ENCODE measurements at places on chromosomes 12 and 14.
A peak's percentile ranks its signal among the peaks of the same experiment; 100 is the strongest.

DNA sequence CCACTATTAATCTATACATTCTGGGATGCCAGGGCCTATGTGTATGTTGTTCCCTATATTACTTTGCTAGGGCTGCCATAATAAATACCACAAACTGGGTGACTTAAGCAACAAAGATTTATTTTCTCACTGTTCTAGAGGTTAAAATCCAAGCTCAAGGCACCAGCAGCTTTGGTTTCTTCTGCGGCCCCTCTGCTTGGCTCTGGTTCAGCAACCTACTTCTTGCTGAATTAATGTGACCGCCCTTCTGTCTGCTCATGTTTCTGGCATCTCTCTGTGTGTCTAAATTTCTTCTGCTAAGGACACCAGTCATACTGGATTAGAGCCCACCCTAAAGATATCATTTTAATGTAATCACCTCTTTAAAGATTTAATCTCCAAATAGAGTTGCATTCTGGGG, 84.7 kb downstream of the ZNF664 start:
- no peak for DNase-seq

DNA sequence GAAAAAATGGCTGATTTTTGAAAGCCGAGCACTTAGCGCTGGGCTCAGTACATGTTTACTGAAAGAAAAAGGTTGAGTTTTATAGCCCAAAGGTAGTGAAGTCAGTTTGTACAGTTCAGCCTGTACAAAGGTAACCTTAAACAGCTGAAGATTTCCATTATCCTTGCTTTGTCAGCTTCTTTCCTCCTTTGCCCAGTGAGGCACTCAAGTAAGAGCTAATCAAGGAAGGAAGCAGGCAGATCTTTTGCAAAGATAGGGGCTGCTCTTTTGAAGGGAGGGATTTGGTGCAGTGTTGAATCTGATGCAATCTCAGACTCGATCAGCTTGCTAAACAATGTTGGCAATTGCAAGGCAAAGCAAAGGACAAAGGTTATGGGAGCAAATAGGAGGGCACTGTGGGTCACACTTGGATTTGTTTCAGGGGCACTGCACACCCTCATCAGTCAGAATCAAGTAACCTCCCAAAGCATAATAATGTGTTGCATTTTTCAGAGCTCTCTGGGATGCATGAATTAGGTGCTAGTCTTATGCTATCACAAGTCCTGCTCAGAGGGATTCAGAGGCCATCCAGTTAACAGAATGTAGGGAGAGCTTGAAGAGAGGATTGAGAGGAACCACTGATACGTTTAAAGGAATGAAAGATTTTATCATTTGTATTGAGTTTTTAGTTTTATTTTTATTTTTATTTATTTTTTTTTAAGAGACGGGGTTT, 44.4 kb downstream of the ANO6 start:
- DNase-seq, result no peak

DNA sequence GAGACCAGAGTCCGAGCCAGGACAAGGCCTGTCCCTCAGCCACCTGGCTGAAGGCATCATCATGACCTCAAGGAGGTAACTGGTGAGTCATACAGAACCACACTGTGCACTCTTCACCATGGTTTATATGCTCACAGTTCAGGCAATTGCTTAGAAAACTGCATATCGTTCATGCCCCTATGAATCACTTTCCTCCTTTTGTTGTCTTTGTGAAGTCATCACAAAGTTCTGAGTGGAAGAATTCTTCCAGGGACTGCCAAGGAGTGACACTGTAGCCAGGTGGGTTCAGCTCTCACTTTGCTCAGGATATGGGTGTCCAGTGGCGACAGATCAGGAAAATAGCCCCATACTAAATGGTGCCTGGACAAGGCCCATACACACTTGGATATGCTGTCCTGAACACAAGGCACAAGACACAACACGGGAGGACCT, 92.5 kb downstream of the DPF3 start:
- DNase-seq, result no peak

- no peak for DNase-seq
These were observed 507 bp upstream of the CD9 start for GRCh38 chr12:6199531-6200255.

DNA sequence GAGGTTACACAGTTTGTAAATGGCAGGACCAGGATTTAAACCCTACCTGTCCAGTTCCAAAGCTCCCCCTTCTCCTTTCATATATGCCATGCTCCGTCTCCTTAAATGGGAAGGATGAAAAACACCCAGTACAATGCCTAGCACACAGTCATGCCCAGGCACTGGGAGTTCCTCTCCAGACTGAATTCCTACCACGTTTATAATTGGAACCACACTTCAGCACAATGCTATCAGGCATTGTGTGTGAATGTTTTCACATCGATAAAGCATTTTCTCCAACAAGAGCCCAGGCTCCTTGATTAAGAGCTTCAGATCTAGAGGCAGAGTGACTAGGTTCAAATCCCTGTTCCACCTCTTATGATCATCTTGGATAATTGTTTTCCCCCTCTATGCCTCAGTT, 2.7 kb upstream of the NUAK1 start:
- no peak for DNase-seq

GRCh38 chr14:78074561-78074960, 95.6 kb upstream of the NRXN3 start:
- no peak for DNase-seq

GRCh38 chr14:101823511-101824120, 62.1 kb downstream of the PPP2R5C start:
- peak; percentile 50 for DNase-seq

GRCh38 chr12:116099652-116100432, 177.7 kb downstream of the MED13L start:
- no peak for DNase-seq

GRCh38 chr12:82554529-82554928, 132.2 kb upstream of the TMTC2 start:
- no peak for DNase-seq

DNA sequence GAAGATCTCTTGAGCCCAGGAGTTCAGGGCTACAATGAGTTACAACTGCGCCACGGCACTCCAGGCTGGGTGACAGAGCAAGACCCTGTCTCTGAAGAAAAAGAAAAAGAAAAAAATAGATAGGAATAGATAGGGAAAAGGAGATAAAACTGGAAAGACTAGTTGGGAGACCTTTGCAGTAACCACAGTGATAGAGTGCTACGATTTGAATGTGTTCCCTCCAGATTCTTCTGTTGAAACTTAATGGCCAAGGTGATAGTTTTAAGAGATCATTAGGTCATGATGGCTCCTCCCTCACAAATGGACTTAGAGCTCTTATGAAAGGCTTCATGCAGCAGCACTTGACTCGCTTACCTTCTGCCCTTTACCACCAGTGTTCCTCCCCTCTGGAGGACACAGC, 13.5 kb upstream of the ATF1 start:
- DNase-seq, result no peak

DNA sequence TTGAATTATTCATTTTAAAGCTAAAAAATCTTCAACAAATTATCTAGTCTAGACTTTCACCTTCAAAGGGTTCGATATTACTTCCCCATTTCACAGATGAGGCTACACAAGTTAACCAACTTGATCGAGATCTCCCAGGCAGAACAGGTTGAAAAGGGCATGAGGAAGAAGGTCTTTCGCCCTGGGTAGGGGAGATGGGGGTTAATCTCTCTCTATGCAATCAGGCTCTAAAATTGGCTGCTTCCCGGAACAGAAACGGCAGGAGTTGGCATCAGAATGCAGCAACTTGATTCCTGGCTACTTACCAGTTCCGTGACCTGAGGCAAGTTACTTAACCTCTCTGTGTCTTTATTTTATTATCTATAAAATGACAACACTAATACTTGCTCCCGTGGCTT, 2.4 kb upstream of the CISTR start:
- DNase-seq, result no peak

- DNase-seq, result no peak
These were observed 73.2 kb upstream of the SSTR1 start for GRCh38 chr14:38134416-38135030.

- no peak for DNase-seq
These were observed 6.1 kb upstream of the ALDH1L2 start for GRCh38 chr12:105090361-105090760.

- DNase-seq, result no peak
These were observed 325 bp downstream of the C12orf60 start for GRCh38 chr12:14803830-14804160.

GRCh38 chr14:74563586-74564159, 48.4 kb downstream of the LTBP2 start:
- no peak for DNase-seq

DNA sequence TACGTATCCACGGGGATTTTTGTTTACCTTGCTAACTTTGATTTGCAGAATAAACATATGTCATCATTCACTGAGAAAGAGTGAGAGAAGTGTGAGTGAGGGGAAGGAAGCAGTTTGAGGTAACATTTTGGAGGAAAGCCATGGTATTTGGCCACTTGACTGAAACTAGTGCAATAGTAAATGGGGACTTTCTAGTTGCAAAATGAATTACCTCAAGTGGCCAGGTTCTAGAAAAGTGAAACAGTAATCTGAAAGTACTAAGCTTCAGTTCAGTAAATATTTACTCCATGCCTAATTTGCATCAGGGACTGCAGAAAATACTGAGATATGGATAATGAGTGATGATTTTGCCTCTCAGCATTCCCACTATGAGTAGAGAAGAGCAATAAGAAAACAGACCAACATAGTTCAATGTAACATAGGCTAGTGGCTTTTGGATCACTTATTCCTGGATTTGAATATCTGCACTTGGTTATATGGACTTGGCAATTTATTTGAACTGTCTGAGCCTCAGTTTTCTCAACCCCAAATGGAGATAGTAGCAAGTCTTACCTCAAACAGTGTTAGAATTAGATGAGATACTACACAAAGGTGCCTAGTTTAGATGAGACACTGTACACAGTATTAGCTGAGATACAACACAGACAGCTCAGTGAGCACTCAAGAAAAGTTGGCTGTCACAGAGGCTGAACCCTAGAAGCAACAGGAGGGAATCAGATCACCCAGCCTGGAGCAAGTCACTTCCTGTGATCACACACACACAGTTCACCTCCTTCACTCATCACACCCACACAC, 439.1 kb downstream of the NPAS3 start:
- no peak for DNase-seq

DNA sequence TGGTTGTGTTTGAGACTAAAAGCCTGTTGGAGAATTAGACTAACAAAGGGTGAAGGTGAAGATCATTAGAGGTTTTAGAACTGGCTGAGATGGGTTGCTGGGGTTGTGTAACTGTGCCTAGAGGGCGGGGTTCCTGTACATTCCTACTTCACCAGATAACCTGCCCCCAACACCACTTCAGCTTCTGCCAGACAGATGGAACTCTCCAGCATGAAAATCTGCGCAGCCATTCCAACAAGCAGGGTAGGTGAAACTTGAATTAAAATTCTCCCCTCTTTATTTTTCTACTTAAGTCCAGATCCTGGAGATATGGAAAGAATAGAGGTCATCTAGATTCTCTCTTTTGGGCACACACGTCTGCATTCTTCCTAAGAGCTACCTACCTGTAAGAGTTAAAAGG, 6.0 kb downstream of the FOXG1 start:
- DNase-seq, result no peak

- no peak for DNase-seq
These were observed 85.0 kb downstream of the KICS2 start for GRCh38 chr12:64137117-64137516.

- DNase-seq, result peak; percentile 33
These were observed 63.5 kb downstream of the DGLUCY start for GRCh38 chr14:91177073-91178034.

Measured in stimulated activated CD8-positive, alpha-beta memory T cell treated with anti-CD3 and anti-CD28 coated beads, Interleukin-15, amount 100 ng/mL, for 4 hours (primary cell).